ENCODE measurements at places on chromosomes 12 and 14.

DNA sequence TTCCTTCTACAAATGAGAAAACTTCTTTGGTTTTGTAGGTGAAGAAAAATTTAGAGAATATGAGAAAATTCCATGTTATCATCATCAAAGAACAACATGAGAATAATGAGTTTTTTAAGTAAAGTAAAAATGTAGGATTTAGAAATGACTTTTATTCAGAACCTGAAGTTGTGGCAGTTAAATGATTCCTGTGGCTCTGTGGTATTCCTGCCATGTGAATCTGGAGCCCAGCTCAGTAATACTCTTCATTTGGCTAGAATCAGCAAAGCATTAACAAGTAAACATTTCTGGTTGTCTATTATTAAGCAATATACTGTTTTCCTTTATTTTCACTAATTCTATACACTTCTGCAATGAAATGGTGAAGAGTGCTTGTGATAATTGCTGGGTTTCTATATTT lies 95.6 kb upstream of the E2F7 start:
- DNase-seq = no peak
- H3K36me3 ChIP-seq = no peaks in the 10 kb centered on the region
- no peak overlapping the region for H3K4me3 ChIP-seq

DNA sequence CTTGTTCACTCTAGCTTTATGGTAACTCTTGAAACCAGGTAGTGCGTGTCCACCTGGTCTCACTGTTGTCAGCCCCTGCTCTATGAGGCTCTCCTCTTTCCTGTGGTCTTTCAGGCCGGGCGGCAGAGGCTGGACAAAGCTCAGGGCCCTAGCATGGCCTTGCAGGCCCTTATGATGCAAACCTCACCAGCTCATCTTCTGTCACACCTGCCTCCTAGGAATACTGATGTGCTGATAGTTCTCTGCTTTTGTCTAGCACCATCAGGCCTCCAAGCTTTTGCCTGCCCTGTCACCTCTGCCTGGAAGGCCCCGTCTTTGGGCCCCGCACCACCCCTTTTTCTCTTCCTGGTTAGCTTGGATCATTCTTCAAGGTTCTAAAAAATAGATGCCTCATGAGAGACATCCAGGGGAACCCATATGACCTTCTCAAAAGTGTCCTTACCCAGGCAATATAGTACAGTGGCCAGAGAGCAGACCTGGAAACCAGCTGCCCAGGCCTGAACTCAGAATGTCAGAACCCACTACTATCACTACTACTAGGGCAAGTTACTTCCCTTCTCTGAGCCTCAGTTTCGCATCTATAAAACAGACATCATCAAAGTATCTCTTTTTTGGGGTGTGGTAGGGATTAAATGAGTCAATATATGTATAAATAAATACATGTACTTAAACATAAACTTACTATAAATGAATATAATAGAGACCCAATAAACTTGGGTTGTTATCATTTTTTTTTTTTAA lies 91.7 kb downstream of the ZFP36L1 start:
- no peaks in the 10 kb centered on the region for H3K27me3 ChIP-seq
- H3K4me3 ChIP-seq = no peak overlapping the region
- no peak overlapping the region for H3K27ac ChIP-seq
- peaks cover 35% of the 10 kb centered on the region for H3K4me1 ChIP-seq
- H3K36me3 ChIP-seq = no peaks in the 10 kb centered on the region

- no peak overlapping the region for H3K27ac ChIP-seq
- no peak overlapping the region for H3K4me3 ChIP-seq
- no peaks in the 10 kb centered on the region for H3K36me3 ChIP-seq
- no peak for DNase-seq
- no peaks in the 10 kb centered on the region for H3K4me1 ChIP-seq
Observed at GRCh38 chr12:64532734-64533351, 77.5 kb upstream of the RASSF3 start.

DNA sequence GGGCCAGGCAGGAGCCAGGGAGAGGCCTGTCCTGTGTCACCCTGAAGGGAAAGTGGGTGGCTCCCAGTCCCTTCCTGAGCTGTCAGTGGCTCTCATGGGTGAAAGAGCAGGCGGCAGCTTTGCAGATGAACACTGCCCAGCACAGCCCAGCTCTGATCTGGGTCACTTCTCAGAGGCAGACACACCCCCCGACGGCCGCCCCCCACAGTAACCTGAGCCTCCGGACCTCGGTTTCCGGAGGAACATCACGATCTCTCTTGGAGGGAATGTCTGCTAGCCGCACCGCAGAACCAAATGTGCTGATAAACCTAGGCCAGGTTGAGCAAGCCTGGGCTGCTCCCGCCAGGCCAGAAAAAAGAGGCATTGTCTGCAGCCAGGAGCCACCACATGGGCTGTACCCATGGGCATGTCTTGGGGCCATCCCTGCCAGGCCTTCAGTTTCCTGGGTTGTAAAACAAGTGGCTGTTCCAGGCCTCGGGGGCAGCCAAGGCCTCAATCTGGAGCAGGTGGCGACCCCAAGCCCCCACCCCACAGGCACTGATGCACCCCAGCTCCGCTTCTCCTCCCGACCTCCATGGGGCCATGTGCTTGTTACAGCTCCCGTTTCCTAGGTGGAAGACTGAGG lies 57.6 kb downstream of the NCOR2 start:
- peaks cover 16% of the 10 kb centered on the region for H3K4me1 ChIP-seq
- H3K4me3 ChIP-seq = no peak overlapping the region
- no peak for DNase-seq

DNA sequence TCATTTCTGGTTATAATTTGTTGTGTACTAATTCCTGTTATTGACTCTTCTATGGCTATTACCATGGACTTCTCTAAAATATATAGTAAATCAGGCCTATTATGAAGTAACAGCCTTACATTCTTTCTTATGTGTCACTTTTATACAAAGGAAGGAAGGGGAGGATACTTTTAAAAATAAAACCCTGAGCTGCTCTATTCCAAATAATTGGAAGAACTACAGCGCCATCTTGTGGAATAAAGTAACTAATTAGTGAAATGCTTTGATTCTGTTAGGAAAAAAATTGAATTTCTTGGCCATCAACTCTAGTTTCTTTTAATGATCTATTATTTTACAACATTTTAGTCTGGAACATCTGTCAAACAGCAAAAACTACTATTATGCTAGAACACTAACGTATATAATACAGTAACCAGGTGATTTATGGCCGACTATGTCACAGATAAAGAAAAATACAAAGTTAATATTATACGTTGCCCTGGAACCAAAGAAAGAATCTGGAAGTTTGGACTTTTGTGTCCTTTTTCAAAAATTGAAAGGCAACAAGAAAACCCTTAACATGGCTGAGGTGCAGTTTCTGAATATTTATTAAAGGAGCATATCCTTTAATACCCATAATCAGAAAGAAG lies 55.0 kb upstream of the NELL2 start:
- no peaks in the 10 kb centered on the region for H3K27me3 ChIP-seq
- DNase-seq = no peak
- H3K4me3 ChIP-seq = no peak overlapping the region
- H3K36me3 ChIP-seq = no peaks in the 10 kb centered on the region
